ENCODE measurements at places on chromosomes 1 and 21. TPM values are rescaled to one million over a fixed set of nuclear protein-coding genes. Genes with fewer than 3 reads are reported as not detected.

GRCh38 chr1:177817937-177818875 lies 151.7 kb downstream of the SEC16B start:
- H3K27me3 ChIP-seq: no peaks in the 10 kb centered on the region
- H3K36me3 ChIP-seq: no peaks in the 10 kb centered on the region
- no peak for DNase-seq

DNA sequence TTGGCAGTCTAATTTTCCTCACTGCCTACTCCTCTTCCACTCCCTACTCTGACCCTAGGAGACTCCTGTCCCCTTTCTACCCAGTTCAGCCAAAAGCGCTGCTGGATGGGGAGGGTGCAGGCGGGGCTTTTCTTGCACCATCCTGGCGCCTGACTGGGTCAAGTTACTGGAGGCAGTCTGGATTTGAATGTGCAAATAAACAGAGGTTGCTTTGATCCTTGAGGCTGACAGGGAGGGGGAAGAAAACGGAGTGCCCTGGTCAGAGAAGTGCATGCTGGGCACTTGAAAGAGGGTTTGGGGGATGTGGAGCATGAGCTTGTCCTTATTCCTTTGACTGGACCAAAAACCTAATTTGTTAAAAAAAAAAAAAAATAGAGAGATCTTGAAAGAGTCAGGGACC lies 76.8 kb upstream of the SOX13 start:
- H3K4me3 ChIP-seq: no peak overlapping the region
- no peaks in the 10 kb centered on the region for H3K36me3 ChIP-seq
- H3K27ac ChIP-seq: no peak overlapping the region
- DNase-seq: no peak
- no peaks in the 10 kb centered on the region for H3K4me1 ChIP-seq

GRCh38 chr1:235663628-235664027 lies 14.0 kb upstream of the GNG4 start:
- no peaks in the 10 kb centered on the region for H3K36me3 ChIP-seq
- H3K4me1 ChIP-seq: no peaks in the 10 kb centered on the region
- no peak overlapping the region for H3K4me3 ChIP-seq
- no peak for DNase-seq
- no peak overlapping the region for H3K27ac ChIP-seq

DNA sequence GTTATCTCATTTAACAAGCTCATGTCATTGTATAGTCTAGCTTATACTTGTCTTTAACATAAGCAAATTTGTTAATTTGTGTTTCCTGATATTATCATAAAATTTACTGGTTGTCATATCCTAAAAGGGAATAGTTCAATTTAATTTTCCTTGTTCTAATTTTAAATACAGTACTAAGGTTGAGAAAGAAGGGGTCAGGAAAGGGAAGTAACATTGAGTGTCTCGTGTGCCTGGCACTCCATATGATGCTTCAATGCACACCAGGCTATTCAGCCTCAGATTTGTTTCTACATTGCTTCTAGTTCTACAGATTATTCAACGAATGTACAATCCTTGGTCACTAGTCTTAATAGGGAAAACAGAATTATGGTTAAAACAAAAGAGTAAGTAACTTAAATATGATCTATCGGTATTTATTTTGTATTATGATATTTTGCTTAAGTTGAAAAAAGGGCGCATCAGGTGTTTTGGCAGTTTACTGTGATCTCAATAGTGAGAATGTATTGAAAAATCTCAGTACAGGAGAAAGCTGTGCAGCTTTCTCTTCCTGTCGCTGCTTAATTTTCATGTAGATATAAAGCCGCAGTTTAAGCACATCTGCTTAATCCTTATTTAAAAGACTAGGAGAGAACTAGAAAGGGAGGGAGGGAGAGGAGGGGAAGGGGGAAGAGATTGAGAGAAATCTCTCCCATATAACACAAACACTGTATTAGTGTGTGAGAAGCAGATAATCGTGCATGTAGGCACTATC lies 13.0 kb downstream of the PTPRC start:
- H3K36me3 ChIP-seq: no peaks in the 10 kb centered on the region
- no peak for DNase-seq
- H3K4me1 ChIP-seq: no peaks in the 10 kb centered on the region
- H3K27ac ChIP-seq: no peak overlapping the region
- no peak overlapping the region for H3K4me3 ChIP-seq

DNA sequence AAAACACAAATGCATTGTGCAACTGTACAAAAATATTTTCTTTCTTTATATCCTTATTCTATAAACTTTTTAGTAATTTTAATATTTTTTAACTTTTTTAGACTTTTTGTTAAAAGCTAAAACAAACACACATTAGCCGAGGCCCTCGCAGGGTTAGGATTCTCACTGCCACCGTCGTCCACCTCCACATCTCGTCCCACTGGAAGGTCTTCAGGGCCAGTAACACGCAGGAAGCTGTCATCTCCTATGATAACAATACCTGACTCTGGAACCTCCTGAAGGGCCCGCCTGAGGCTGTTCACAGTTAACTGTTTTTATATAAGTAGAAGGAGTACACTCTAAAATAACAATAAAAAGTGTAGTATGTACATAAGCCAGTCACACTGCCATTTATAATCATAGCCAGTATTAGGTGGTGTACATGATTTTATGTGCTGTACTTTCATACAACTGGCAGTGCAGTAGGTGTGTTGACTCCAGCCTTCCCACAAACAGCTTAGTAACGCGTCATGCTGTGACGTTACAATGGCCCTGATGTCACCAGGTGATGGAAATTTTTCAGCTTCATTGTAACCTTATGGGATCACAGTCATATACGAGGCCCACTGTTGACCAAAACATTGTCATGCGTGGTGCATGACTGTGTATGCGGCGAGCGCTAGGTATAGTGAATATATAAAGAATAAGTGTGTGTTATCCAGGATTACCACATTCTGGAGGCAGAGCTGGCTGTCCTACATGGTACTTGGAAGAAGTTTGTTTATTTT lies 8.8 kb downstream of the TFF2 start:
- no peaks in the 10 kb centered on the region for H3K27me3 ChIP-seq
- H3K4me3 ChIP-seq: no peak overlapping the region
- DNase-seq: no peak
- H3K27ac ChIP-seq: no peak overlapping the region
- H3K36me3 ChIP-seq: no peaks in the 10 kb centered on the region

GRCh38 chr1:14555091-14555490 lies 43.4 kb upstream of the KAZN start:
- H3K27me3 ChIP-seq: no peaks in the 10 kb centered on the region
- DNase-seq: no peak
- no peak overlapping the region for H3K4me3 ChIP-seq

DNA sequence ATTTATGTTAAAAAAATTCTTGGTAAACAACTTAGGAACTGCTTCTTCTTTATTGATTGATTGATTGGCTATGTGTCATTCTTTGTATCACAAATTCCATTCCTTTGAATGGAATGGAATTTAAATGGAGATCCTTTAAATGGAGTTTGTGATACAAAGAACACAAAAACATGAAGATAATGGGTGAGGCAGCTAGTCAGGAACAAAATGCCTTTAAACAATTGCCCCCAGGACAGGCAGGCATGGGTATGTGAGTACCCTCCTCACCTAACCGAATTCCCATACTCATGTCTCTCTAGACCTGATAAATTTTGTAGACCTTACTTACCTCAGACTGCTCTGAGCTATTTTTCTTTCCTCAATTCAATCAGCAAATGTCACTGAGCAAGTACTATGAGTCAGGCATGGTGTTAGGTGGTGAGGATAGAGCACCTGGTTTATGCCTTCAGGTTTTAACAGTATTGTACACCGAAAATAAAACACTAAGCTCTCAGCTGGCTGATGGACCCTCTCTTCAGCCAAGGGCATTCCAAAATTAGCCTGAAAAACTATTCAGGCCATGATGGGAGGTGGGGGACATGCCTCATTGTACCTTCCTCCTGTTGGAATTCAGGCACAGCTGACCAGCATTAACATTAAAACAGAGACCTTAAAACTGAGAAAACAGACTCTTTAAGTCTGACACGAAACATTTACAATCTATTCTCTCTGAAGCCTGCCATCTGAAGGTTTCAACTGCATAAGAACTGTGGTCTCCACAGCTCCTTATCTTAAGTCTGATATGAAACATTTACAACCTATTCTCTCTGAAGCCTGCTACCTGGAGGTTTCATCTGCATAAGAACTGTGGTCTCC lies 58.9 kb downstream of the OLFML3 start:
- DNase-seq: no peak
- no peaks in the 10 kb centered on the region for H3K36me3 ChIP-seq
- no peaks in the 10 kb centered on the region for H3K27me3 ChIP-seq

DNA sequence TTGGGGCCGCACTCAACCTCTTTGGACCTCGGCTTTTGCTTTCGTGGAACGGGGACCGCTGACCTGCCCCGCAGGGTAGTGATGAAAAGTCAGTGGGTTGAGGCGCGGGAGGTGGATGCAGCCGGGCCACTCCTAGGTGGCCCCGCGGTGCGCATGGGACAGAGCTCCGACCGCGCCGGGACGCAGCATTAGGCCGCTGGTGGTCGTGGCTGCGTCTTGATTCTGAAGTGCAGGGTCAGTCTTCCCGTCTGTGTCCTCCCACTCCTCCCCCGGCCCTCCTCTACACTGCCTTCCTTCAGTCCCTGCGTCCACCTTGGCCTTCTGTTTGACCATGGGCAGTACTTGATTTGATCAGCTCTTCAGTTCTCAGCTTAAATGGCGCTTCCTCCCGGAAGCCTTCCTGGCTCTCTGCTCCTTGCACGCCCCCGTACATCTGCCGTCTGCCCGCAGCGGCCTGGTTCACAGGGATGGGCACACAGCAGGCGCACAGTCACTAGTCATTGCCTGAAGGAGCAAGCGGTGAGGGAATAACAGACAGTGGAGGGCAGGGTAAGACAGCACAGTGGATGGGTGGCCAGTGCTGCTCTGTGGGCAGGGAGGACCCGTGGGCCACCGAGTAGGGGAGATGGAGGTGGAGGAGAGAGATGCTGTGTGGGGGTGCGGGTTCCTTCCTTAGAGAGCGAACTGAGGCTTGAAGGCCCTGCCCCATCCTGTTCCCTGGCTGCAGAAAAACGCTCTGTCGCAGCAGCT lies 633 bp downstream of the THEMIS2 start:
- no peak for DNase-seq
- peak overlapping the region; percentile 78 for H3K27ac ChIP-seq
- no peaks in the 10 kb centered on the region for H3K27me3 ChIP-seq
- no peaks in the 10 kb centered on the region for H3K36me3 ChIP-seq
- H3K4me3 ChIP-seq: peak overlapping the region; percentile 56
- H3K4me1 ChIP-seq: no peaks in the 10 kb centered on the region

- no peaks in the 10 kb centered on the region for H3K27me3 ChIP-seq
- no peak overlapping the region for H3K27ac ChIP-seq
- no peak for DNase-seq
- H3K4me1 ChIP-seq: no peaks in the 10 kb centered on the region
These were observed 12.3 kb upstream of the LRRC8D start for GRCh38 chr1:89808441-89809117.

DNA sequence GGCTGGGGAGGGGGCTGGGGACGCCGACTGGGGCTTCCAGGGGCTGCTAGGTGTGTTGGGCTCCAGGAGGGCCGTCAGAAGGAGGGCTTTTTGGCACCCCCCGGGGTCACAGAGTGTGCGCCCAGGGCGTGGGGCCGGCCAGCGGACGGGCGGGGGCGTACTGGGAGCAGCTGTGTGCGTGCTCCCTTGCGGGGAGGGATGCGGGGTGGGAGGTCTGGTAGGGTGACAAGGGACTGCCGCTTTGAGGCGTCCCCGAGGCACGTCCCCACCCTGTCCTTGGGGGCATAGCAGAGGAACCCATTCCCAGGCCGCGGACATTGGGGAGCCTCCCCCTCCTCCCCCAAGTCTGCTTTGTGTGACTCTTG lies 1.1 kb downstream of the FOXO6 start:
- DNase-seq: no peak
- peak overlapping the region; percentile 58 for H3K4me3 ChIP-seq
- H3K36me3 ChIP-seq: no peaks in the 10 kb centered on the region
- H3K27ac ChIP-seq: no peak overlapping the region
- H3K4me1 ChIP-seq: no peaks in the 10 kb centered on the region

GRCh38 chr1:16338961-16339360 lies 13.3 kb downstream of the FBXO42 start:
- H3K27ac ChIP-seq: no peak overlapping the region
- no peaks in the 10 kb centered on the region for H3K27me3 ChIP-seq
- H3K36me3 ChIP-seq: no peaks in the 10 kb centered on the region
- H3K4me3 ChIP-seq: no peak overlapping the region

GRCh38 chr1:181135437-181135731 lies 46.9 kb downstream of the IER5 start:
- H3K27me3 ChIP-seq: no peaks in the 10 kb centered on the region
- H3K36me3 ChIP-seq: no peaks in the 10 kb centered on the region
- H3K4me1 ChIP-seq: no peaks in the 10 kb centered on the region
- no peak for DNase-seq
- no peak overlapping the region for H3K4me3 ChIP-seq
- H3K27ac ChIP-seq: no peak overlapping the region

- no peaks in the 10 kb centered on the region for H3K27me3 ChIP-seq
- H3K36me3 ChIP-seq: no peaks in the 10 kb centered on the region
- H3K27ac ChIP-seq: no peak overlapping the region
- H3K4me3 ChIP-seq: no peak overlapping the region
- no peaks in the 10 kb centered on the region for H3K4me1 ChIP-seq
These were observed 5.6 kb upstream of the S100A7 start for GRCh38 chr1:153465811-153466636.

GRCh38 chr1:173149887-173150286 lies 57.2 kb downstream of the TNFSF4 start:
- H3K4me1 ChIP-seq: no peaks in the 10 kb centered on the region
- no peaks in the 10 kb centered on the region for H3K36me3 ChIP-seq
- no peak overlapping the region for H3K27ac ChIP-seq
- no peak for DNase-seq

GRCh38 chr1:92968138-92969032 lies 7.1 kb upstream of the DIPK1A start:
- H3K4me1 ChIP-seq: no peaks in the 10 kb centered on the region
- no peak overlapping the region for H3K4me3 ChIP-seq
- no peaks in the 10 kb centered on the region for H3K36me3 ChIP-seq
- H3K27me3 ChIP-seq: no peaks in the 10 kb centered on the region
- no peak overlapping the region for H3K27ac ChIP-seq

DNA sequence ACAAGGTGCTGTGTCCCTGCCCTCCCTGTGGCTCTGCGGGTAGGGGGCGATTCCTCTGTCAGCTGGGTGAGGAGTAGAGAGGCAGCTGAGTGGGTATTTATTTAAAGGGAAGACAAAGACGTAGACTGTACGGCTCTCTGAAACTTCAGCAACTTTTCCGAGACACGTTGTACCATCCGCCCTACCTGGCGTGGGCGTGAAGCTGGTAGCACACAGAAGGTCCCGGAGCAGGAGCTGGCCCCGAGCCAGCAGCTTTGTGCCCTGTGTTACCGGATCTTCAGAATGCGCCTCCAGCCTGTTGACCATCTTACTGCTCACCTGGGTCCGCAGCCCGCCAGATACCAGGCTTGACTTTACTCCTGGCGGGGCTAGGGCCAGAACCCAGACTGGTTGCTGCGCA lies 34.9 kb downstream of the PRKCZ start:
- H3K27ac ChIP-seq: no peak overlapping the region
- H3K36me3 ChIP-seq: no peaks in the 10 kb centered on the region
- H3K4me1 ChIP-seq: no peaks in the 10 kb centered on the region
- DNase-seq: no peak
- no peaks in the 10 kb centered on the region for H3K27me3 ChIP-seq

LMX1A gene
- not detected for total RNA-seq

GPR61 gene
- total RNA-seq: not detected

MGST3 gene
- total RNA-seq: 81.6 TPM

CD34 gene
- 1.7 TPM for total RNA-seq

DMBX1 gene
- not detected for total RNA-seq

C1orf210 gene
- 2.1 TPM for total RNA-seq

IL19 gene
- total RNA-seq: not detected

RIMKLA gene
- total RNA-seq: 0.17 TPM

MFAP2 gene
- total RNA-seq: not detected

TNNI3K gene
- not detected for total RNA-seq

TLCD4 gene
- 157 TPM for total RNA-seq

E2F2 gene
- 0.98 TPM for total RNA-seq
